ENCODE measurements at places on chromosomes 16 and 17.

DNA sequence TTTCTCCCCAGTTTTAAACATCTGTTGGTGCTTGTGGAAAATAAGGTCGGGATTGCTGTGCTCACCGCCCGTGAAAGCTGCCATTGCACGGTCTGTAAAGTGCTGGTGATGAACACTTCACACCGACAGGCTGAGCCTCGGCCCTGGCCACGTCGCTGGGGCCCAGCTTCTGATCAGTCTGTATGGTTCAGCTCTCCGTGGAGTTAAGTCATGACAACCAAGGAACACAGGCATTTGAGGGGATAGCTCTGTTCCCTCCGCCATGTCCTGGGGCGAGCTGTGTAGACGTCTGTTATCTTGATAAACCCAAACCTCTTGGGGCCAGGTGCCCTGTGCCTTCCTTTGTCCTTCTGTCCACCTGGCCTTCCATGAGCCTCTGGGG is 110.6 kb downstream of the METRNL start:
- no peak for DNase-seq

GRCh38 chr17:79046197-79046915 is 22.4 kb downstream of the C1QTNF1 start:
- DNase-seq: no peak

- no peak for DNase-seq
Measured at GRCh38 chr16:53509906-53510703, 7.1 kb upstream of the AKTIP start.

- no peak for DNase-seq
Measured at GRCh38 chr17:69117855-69118784, 23.6 kb downstream of the ABCA6 start.

GRCh38 chr16:72853575-72854266 is 194.2 kb downstream of the ZFHX3 start:
- no peak for DNase-seq

DNA sequence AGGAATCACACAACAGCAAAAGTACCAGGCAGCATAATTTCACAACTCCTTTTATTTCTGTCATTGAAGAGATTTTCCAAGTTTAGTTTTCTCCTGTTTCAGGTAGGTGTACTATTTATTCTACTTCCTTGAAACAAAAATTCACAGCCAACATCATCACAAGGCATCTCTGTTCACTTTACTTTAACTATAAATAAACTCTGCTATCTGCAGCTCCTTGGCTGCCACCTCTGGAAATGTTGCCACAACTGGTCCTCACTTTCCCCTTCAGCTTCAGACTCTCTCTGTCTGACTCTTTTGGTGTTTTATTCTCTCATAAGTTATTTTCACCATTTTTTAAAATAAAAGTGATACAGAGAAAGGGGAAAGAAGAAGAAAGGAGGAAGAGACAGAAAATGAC is 27.9 kb upstream of the KIF2B start:
- DNase-seq: no peak

GRCh38 chr17:49387498-49388289 is 25.6 kb upstream of the ZNF652 start:
- no peak for DNase-seq

- no peak for DNase-seq
Measured at GRCh38 chr17:4229627-4230541, 33.9 kb downstream of the ANKFY1 start.

DNA sequence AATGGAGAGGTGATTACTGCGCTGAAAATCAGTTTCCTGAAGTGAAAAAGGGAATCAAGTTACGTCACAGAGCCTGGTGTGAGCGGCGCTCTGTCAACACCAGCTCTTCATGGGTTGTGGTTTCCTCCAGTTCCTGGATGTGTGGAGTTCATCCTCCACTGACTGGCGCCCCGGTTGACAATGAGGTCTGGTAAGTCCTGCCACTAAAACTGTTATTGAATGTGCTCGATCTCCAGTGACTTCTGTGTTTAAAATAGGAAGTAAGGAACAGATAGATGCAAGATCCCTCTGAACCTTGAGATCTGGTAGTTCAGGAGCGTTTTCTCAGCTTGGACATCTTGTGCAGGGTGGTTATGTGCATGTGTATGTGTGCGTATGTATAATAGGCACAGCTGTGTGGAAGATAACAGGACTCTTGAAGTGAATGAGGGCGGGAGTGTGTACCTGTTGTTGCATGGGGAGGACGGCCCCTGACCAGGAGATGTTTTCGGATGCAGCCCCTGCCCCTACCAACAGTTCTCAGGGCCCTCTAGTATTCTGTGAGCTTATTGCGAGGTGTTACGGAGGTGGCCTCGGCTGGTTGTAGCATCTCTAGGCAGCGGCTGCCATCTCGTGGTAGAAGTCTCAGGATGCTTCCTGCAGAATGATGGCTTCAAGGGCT is 22.0 kb upstream of the GOT2 start:
- DNase-seq: peak; percentile 67

DNA sequence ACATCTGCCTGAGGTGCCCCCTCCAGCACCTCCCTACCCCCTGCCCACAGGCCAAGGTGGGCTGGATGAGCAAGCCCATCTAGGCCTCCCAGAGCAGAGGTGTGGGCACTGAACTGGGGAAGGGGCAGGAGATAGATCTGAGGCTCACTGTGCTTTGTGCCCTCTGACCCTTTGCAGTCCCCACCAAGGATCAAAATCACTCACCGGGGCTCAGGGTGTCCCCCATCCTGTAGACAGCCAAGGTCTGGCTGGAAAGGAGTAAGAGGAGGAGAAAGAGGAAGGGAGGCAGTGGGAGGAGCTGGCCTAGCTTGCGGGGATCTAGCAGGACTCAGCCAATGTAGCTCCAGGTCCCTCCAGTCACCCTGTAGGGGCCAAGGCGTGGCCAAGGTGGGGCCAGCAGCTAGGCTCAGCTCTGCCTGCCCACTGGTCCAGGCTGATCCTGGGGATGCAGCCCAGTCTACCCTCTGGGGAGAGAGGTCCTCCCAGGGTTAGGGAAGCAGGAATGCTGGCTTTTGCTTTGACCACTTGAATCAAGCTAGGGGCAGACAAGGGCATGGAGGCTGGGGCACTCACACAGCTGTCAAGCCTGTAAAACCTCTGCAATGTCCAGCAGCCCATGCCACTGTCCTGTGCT is 1.8 kb downstream of the SLC12A4 start:
- no peak for DNase-seq

DNA sequence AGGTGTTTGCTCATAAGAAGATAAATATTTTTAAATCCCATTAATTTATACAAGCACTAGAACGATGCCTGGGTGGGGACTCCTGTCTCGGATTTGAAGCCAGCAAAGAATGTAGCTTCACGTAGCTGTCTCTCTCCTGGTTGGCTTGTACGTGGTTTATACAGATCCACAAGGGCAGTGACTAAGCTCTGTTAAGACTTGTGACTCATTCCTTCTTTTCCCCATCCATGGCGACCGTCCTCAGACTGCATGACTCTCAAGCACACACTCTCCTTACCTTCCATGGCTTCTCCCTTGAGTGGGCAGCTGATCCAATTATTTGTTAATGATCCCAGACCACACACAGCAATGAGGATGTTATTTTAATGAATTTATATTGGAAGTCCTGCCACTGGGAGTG is 679.7 kb upstream of the SOX9 start:
- DNase-seq: no peak

- DNase-seq: peak; percentile 97
Measured at GRCh38 chr17:59154721-59155438, at the start of gene SKA2. SKA2 (minus strand) TSS chr17:59155186; CDS start chr17:59155163, 23 bp downstream.

DNA sequence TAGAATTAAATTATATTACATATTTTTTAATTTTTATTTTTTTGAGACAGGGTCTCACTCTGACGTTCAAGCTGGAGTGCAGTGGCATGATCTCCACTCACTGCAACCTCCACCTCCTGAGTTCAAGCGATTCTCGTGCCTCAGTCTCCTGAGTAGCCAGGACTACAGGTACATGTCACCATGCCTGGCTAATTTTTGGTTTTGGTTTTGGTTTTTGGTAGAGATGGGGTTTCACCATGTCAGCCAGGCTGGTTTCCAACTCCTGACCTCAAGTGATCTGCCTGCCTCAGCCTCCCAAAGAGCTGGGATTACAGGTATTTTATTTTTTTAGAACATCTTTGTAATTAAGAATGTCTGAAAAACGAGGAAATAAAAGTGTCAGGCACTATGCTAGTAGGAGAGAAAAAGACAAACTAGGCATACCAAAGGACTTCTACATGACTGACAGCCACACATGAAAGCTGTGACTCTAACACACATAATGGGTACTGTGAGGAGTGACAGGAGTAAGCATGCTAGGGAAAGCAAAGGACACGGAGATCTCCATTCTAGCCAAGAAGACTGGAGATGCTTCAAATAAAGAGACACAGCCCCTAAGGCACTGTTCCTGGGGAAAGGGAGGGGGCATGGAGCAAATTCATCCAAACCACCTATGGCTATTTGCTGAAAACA is 7.3 kb downstream of the GNA13 start:
- DNase-seq: no peak

GRCh38 chr17:2894782-2895181 is 98.5 kb downstream of the RAP1GAP2 start:
- DNase-seq: no peak

- DNase-seq: no peak
Measured at GRCh38 chr17:2712300-2713043, 908 bp upstream of the CLUH start.

DNA sequence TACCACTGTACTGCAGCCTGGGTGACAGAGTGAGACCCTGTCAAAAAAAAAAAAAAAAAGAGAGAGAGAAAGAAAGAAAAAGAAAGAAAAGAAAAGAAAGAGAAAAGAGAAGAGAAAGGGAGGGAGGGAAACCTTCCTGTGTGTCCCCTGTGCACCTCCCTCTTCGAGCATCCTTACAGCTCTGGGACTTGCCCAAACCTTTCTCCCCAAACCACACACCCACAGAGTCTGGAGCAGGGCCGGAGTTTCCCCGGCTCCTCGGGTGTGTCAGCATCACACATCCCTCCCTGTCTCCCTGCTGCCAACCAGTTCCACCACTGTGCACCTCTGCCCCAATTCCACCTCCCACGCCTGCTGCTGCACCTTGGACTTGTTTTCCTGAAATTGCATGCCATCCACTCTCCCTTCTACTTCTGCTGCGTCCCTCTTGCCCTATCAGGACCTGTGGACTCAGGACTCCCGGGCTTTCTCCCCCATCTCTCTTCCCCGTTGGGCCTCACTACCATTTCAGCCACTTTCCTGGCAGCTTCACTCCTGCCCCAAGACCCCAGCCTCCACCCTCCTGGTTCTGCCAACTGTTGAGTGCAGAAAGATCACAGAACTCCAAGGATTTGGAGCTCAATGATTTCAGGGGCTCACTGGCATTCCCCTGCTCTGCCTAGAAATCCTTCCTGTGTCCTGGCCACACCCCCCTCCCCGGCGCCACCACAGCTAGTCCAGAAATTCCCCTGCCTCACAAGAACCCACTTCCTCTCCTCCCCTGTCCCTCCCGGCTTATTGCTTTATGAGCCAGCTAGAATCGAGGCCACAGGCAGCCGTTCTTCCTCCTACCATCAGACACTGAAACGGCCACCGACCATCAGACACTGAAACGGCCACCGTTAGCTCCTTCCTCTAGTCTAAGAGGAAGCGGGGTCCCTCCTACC is 3.7 kb upstream of the CDK3 start:
- no peak for DNase-seq

DNA sequence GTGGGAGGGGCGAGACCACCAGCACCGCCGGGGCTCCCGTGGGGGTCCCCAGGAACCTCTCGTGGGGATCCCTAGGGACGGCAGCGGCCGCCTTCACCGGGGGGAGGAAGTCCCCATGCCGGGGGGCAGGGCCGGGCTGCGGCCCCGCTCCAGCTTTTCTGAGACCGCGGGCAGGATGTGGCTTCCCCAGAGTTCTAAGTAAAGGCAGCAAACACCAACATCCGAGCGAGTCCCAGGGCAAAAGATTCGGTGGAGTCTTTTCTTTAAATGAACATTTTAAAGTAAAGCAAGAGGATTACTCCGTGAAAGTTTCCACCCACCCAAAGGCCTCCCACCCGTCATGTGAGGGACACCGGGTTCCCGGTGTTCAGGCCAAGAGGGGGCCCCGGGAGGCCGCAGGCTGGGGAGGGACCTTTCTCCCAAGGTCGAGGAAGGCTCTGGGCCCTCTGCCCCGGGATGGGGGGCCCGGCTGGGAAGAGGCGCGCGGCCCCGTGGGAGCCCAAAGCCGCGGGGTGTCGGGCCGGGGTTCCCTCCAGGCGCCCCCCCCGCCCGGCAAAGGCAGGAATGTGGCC is 137.2 kb upstream of the RPH3AL start:
- peak; percentile 25 for DNase-seq

- no peak for DNase-seq
Measured at GRCh38 chr17:77872199-77872598, 86.3 kb upstream of the TNRC6C start.

DNA sequence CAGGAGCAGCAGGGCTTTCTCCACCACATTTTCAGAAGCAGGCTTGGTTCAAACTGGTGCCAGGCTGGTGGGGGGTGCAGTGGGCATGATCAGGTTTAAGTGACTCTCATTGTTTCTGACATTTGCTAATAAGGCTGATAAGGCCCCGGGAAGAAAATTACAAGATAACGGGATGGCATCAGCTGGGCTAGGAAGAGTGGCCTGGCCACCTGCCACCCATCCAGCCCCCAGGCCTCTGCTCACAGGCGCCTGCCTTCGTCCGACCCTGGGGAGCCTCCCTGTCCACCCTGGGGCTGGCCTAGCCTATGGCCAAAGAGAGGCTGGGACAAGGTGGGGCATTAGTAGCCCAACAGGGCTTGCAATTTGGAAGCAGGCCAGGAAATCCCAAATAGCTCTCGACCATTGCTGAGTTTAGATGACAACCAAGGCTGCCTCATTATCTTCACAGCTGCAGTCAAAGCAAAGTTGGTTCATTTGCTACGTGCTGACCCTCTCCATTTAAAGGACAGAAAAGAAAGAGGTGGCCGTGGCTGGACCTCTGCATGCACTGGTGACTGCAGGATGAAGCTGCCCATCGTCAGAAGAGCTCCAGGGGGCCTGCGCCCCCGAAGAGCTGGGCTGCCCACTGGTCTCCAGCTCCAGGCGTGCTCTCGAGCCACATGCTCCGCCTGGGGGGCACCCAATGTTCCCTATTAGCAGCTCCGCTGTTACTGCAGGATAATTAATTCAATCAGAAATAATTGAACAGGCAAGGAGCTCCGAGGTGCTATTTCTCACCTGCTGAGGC is 44.9 kb downstream of the PEMT start:
- DNase-seq: no peak

DNA sequence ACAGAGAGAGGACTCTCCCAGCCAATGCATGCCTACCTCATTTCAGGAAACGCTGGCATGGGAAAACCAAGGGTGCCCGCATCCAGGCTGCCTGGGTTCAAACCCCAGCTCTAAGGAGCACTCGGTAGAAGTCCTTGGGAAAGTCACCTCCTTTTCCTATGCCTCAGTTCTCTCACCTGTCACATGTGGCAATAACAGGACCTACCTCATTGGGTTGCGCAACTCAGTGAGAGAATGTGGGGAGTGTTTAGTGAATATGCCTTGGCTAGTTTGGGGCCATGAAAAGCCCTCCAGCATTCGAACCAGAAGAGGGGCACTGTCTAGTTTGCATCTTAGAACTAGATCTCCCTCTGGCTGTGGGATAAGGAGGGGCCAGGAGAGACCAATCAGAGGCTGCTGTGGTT is 9.0 kb upstream of the NXPH3 start:
- DNase-seq: no peak
